ENCODE measurements at places on chromosomes 16 and 17.

DNA sequence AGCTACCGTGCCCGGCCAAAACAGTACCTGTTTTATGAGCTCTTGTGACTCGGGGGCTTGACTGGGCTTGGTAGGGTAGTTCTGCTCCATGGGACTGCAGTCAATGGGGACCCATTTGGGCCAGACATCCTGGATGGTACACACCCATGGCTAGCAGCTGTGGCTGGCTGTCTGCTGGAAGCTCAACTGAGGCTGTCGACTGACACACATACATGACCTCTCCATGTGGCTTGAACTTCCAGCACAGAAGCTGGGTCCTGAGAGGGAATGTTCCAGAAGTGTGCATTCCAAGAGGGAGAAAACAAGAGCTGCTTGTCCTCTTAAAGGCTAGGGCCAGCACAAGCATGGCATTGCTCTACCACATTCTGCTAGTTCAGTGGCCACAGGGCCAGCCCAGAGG, 14.9 kb upstream of the NKD1 start:
- no peak for DNase-seq

- no peak for DNase-seq
Observed at GRCh38 chr16:15829460-15829859, 27.4 kb downstream of the MYH11 start.

GRCh38 chr17:39606434-39607056, 1.2 kb downstream of the NEUROD2 start:
- no peak for DNase-seq

DNA sequence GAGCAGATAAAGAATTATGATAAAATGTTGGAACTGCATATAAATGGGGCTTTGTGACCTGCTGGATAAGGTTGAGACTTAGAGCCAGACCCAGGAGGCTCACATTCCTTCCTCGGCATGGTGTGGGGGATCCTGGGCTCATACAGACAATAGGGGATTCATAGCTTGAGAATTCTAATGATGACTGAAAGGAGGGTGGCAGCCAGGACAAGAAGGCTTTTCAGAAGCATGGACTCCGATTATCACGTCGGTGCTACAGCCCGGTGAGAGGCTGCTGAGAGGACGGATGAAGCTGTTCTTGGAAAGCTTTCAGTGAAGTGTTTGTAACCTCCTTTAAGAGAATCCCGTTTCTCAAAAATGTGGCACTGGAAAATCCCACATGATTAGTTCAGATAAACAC, 167.2 kb downstream of the ANKFN1 start:
- DNase-seq = peak; percentile 29

Measured in H1 (cell line).